ENCODE measurements at places on chromosomes 12 and 14. TPM values are rescaled to one million over a fixed set of nuclear protein-coding genes. Genes with fewer than 3 reads are reported as not detected.

DNA sequence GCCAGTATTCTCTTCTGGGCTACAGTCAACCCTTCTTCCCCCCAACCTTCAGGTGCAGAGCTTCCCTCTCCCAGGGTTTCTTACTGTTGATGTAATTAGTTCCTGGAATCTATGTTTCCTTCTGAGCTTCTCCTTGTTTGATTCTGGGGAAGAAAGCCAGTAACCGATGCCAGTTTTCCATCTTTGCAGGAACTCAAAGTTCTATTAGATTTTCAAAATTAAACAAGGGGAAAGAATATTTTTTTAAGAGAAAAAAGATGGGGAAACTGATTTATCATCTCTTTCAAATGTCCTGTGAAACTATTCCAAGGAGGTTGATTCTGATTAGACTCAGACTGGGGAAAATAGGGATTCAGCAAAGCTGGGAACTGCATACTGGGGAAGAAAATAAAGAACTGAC is 17.9 kb upstream of the FAM234B start:
- DNase-seq, result no peak

DNA sequence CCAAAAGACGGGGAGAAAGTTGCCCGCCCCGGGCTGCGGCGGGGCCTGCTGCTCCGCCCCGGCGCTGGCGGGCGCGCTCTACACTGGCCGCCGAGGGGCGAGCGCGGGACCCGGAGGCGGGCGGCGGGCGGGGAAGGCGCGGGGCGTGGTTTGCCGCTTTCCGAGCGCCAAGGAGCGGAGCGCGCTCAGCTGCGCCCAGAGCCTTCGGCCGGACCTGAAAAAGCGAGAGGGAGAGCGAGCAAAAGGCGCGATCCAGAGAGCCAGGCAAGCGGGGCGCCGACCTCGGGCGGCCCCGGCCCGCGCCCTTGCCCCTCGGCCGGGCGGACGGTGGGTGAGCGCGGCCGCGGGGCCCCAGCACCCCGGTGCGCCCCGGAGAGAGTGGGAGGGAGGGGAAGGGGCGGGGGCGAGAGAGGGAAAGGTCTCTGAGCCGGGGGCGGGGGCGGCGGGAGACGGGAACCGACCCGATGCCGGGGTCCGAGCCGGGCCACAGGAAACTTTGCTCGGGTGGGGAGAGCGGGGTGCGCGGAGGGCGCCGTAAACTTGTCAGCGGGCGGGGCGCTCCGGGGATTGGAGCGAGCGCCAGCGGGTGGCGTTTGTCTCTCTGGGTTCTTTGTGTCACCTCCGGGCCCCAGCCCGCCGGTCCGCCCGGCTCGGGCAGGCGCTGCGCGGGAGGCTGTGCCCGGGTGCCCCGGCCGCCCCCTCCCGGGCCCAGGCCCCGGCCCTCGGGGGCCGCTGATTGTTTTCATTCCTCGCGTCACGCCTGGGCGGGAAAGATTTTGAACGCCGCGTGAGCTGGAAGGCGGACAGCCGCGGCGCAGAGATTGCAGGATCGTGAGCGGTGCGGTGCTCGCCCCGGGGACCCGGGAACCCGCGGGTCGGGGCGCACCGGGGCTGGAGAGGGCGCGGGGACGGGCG is at the start of gene SYNE2:
Gene SYNE2, plus strand, starts transcription at position 188 of the 915 bp plus-strand sequence. CDS start 56,145 bp downstream, outside the sequence.
- DNase-seq, result peak; percentile 89

- DNase-seq, result no peak
Observed at GRCh38 chr14:47524524-47524923, 150.9 kb downstream of the MDGA2 start.

DNA sequence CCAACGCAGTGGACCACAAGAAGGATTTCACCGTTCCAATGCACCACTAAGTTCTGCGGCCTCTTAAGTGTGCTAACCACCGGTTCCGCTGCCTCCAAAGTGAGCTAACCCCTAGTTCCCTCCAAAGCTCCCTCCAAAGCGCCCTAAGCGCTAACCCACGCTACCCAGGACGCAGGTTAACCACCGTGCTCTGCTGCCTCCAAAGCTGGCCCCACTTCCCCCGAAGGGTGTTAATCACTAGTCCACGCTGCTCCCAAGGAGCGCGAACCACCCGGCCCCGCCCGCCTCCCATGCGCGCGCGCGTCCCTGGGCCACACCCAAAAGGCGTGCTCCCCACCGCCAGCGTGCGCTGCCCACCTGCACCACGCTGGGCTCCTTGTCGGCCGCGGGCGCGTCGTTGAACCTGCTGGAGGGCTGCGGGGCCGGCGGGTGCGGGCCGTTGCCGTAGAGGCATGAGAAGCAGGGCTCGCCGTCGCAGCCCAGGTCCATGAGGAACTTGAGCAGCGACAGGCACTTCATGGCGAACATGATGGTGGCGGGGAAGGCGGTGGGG is 11.7 kb downstream of the FAM181A start:
- peak; percentile 27 for DNase-seq

DNA sequence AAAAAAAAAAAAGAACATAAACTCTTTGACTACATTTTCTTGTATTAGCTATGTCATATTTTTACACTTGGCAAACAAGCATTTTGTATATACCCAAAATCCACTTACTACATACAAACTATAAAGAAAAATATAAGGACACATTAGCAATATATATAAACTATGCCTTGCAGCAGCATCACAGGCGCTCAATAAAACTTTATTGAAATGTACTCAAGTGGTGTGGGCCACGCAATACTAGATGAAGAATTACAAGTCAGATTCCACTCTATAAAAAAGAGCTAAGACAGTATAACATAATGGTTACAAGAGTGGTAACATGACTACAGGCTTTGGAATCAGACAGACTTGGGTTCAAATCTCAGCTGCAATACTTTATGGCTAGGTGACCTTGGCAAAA is 3.1 kb upstream of the AP4S1 start:
- no peak for DNase-seq

GRCh38 chr12:93219947-93220346 is 157.8 kb upstream of the NUDT4 start:
- no peak for DNase-seq

The KLRB1 gene
- total RNA-seq, result not detected

DNA sequence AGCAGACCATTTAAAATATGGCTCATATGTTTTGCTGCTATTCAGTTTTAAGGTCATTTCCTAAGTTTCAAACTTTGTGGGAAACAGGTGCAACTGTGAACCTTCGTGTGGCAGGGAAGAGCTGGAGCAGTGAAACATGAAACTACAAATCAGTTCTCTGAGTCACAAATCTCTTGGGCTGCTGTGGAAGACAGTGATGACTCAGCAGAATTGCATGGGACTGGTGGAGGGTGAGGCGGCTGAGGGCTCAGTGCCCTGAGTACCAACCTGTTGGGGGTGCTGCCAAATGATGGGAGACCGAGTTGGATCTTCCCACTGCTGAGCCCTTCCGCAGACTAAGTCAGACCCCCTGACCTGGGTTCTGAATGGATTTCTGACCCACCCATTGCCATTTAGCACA is 8.4 kb upstream of the CALM1 start:
- DNase-seq, result no peak

- DNase-seq, result no peak
Observed at GRCh38 chr12:114815026-114815795, 131.2 kb upstream of the TBX3 start.

- DNase-seq, result no peak
Observed at GRCh38 chr12:69039911-69040310, 106.9 kb upstream of the CPM start.

- DNase-seq, result no peak
Observed at GRCh38 chr12:4584896-4585295, 22.9 kb downstream of the DYRK4 start.

DNA sequence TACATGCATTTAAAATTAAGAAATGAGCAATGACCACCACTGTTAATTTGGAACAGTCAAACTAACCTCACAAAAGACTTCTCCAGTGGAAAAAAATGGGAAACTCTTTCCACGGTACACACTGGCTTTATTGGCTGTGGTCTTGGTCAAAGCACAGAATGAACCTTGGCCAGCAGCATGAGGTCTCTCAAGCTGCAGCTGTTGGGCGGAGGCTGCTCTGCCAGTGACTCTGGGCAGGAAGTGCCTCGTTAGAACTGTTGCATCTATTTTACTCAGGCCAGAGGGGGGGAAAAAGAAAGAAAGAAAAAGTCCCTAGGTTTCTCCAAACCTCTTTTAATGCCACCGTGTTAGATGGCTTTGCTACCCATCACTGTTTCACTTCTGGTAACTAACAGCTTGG is 279.8 kb upstream of the DIO2 start:
- DNase-seq, result no peak

GRCh38 chr12:72148709-72149108 is 123.5 kb upstream of the TRHDE start:
- no peak for DNase-seq

The IL26 gene
- total RNA-seq, result 0.21 TPM

GRCh38 chr12:110741341-110742095 is 1.2 kb downstream of the PPP1CC start:
- DNase-seq, result no peak

GRCh38 chr12:12461923-12462315 is 100.7 kb downstream of the DUSP16 start:
- peak; percentile 45 for DNase-seq

GRCh38 chr12:75378354-75378753 is 12.5 kb upstream of the GLIPR1L2 start:
- no peak for DNase-seq

The CCDC196 gene
- not detected for total RNA-seq

The SCN8A gene
- 0.93 TPM for total RNA-seq

The RFLNA gene
- total RNA-seq, result not detected

The TAC3 gene
- total RNA-seq, result 0.31 TPM

DNA sequence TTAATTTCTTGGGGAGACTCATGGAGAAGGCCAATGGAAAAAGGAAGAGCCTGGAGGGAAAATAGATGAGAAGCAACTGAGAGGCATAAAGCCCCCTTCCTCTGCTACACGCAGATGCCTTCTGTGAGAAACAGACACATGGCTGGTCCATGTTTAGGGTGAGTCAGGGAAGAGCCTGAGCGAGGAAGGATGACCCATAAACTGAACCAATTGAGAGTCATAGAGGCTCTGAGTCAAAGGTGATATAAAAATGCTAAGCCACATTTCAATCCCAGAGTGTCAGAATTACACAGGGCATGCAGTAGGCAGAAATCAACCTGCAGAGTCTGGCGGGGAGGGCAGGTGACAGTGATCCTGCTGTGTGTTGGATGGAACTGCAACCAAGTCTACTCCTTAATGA is 30.1 kb upstream of the NEDD1 start:
- no peak for DNase-seq

The GPR135 gene
- 0.60 TPM for total RNA-seq

DNA sequence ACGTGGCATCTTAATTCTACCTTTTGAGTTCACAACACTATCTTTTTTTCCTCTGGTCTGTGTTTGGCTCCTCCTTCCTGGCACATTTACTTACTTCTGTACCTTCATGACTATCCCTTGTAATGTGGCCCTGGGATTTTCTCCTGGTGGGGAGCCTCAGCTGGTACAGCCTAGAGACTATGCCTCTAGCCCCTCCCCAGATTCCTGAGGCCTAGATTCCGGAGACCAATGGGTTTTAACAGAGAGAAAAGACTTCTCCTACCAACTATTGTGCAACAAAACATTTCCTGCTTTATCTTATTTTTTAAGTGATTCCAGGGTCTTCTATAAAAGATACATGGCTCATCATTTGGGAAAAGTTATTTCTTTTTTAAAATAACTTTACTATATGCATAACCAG is 216.2 kb upstream of the KRR1 start:
- no peak for DNase-seq

GRCh38 chr14:45715946-45716345 is 462.9 kb upstream of the MIS18BP1 start:
- DNase-seq, result no peak

GRCh38 chr12:123043536-123044001 is 63.1 kb downstream of the ARL6IP4 start:
- DNase-seq, result peak; percentile 76

DNA sequence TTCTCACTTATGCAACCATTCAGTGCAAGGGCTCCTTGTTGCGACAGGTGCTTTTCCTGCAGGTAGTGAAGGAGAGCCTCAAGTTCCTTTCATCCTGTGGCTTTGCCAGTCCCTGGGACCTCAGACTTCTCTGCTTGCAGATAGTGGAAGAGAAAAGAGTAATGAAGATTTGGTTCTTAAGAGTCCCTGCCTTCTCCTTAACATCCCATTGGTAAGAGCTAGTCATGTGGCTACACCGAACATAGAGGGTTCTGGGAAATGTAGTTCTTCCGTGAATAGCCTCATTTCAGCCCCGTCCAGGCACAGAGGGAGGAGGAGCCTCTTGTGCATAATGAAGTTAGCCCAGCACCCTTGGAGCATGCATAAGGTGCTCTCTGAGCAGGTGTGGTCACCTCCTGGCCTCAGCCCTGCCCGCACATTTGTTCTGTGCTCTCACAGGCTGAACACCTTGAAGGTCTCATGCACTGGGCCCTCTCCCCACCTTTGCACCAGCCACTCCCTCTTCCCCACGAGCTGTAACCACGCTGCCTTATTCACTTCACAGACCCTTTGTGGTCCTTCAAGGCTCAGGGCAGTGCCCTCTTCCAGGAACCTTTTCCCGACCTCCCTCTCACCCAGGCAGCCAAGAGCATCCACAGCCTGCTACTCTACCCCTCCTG is 134.0 kb downstream of the BCL11B start:
- no peak for DNase-seq

GRCh38 chr14:23481362-23481970 is 12.0 kb downstream of the NGDN start:
- no peak for DNase-seq

GRCh38 chr12:111211910-111212757 is 156.8 kb downstream of the PHETA1 start:
- no peak for DNase-seq

The ZFHX2 gene
- total RNA-seq, result 0.85 TPM

DNA sequence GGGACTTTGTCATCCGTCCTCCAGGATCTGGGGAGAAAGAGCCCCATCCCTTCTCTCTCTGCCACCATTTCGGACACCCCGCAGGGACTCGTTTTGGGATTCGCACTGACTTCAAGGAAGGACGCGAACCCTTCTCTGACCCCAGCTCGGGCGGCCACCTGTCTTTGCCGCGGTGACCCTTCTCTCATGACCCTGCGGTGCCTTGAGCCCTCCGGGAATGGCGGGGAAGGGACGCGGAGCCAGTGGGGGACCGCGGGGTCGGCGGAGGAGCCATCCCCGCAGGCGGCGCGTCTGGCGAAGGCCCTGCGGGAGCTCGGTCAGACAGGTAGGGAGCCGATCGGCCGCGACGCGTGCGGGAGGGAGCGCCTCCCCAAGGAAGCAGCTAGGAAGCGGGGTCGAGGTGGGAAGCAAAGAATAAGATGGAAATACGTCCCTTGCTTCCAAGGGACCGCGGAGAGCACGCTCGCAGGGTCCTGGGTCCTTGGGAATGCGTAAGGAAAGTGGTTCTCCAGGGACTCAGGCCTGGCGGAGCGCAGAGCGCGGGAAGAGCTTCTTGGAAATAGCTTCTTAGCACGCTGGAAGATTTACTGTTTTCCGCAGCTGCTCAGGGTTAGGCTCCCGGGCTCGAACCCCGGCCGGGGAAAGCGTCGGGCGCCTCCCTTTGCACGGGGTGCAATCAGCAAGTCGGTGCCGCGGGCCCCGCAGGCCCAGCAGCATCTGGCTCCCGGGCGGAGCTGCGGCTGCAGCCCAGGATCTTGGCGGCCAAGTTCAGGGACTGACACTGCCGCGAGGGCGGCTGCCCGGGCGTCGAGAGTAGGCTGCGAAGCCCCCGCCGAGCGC is 457 bp downstream of the SOCS2 start:
- DNase-seq, result peak; percentile 42
